ENCODE measurements at places on chromosomes 3 and 15. TPM values are rescaled to one million over a fixed set of nuclear protein-coding genes. Genes with fewer than 3 reads are reported as not detected.

DNA sequence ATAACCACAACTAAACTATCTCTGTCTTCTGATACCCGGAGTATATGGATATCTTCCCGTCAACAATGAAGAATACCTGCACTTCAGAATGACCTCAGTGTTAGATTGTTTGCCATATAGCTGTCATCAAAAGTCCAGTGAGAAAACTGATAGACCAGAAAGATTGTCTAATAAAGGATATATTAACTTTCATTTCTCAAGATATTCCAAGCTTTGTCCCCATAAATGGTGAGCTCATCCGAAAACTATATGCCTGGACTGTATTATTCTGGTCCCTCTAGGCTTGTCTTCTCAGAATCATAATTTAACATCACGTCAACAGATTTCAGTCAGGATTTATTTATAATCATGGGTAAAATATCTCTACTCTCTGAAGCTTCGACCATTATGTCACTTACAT lies 100.5 kb downstream of the ATP8B4 start:
- peaks cover 2% of the 10 kb centered on the region for H3K27me3 ChIP-seq
- H3K4me3 ChIP-seq = no peak overlapping the region
- H3K4me1 ChIP-seq = no peaks in the 10 kb centered on the region
- DNase-seq = no peak
- no peaks in the 10 kb centered on the region for H3K36me3 ChIP-seq

- no peak overlapping the region for H3K27ac ChIP-seq
- no peaks in the 10 kb centered on the region for H3K36me3 ChIP-seq
- H3K27me3 ChIP-seq = no peaks in the 10 kb centered on the region
- H3K4me3 ChIP-seq = no peak overlapping the region
Measured at GRCh38 chr3:29167180-29167579, 113.7 kb upstream of the RBMS3 start.

DNA sequence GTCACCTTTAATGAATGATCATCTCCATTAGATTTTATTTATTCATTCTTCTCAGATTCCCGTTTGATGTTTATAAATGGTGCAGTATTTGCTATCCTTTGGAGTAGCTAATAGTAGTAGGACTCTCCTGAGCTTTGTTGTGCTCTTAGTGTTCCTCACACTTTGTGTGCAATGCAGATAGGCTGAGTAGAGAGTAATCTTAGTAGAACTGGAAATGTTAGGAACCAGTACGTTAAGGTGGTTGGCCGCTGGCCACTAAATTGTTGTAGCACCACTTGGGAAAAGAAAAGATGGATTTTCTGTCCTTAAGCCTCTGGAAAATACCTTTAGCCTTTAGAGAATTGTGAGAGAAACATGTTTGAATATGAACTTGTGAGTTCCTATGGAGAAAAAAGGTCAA lies 19.9 kb upstream of the EBLN2 start:
- H3K4me1 ChIP-seq = peaks cover 84% of the 10 kb centered on the region
- peaks cover 19% of the 10 kb centered on the region for H3K36me3 ChIP-seq
- no peak overlapping the region for H3K4me3 ChIP-seq
- no peaks in the 10 kb centered on the region for H3K27me3 ChIP-seq
- peak overlapping the region; percentile 10 for H3K27ac ChIP-seq

- H3K4me1 ChIP-seq = no peaks in the 10 kb centered on the region
- DNase-seq = no peak
- no peak overlapping the region for H3K27ac ChIP-seq
- peaks cover 29% of the 10 kb centered on the region for H3K27me3 ChIP-seq
- H3K36me3 ChIP-seq = no peaks in the 10 kb centered on the region
- no peak overlapping the region for H3K4me3 ChIP-seq
Measured at GRCh38 chr3:62363275-62363674, 10.1 kb downstream of the FEZF2 start.

GRCh38 chr3:20069178-20069532 lies 28.9 kb downstream of the KAT2B start:
- no peaks in the 10 kb centered on the region for H3K27me3 ChIP-seq
- no peak for DNase-seq
- H3K36me3 ChIP-seq = peaks cover 20% of the 10 kb centered on the region
- H3K4me3 ChIP-seq = no peak overlapping the region

- no peak for DNase-seq
- peaks cover 2% of the 10 kb centered on the region for H3K27me3 ChIP-seq
- H3K36me3 ChIP-seq = no peaks in the 10 kb centered on the region
- H3K27ac ChIP-seq = no peak overlapping the region
- no peak overlapping the region for H3K4me3 ChIP-seq
- H3K4me1 ChIP-seq = no peaks in the 10 kb centered on the region
Measured at GRCh38 chr15:88986949-88987590, 73.9 kb upstream of the MFGE8 start.

DNA sequence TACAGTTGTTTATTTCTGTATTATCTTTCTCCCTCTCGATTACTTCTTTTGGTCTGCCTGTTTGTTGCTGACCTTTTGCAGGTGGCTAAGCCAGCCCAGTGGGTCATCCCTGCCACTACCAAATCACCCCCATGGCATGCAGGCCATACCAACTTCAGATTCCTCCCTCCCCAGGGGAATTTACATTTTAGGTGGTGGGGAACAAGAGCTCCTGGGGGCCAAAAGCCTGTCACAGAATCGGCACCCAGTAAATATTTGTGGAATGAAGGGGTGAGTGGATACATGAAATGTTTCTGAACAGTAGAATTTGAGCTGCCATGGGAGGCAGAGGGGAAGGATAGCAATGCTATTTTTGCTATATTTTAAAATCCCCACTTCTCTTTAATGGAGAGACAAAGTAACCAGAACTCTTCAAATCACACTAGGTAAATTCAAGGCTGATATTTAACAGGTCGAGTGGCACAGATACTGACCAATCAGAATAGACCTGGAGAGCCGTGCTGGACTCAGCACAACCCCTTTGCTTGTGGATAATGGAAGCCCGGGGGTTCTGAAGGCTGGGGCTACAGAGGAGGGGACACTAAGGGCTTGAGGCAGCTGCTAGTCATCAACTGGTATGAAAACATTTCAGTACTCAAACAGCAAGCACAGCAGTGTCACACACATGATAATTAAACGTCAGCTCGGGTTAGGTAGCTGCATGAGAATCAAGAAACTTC lies 54.3 kb upstream of the SMAD3 start:
- H3K27me3 ChIP-seq = no peaks in the 10 kb centered on the region
- H3K27ac ChIP-seq = no peak overlapping the region
- peaks cover 4% of the 10 kb centered on the region for H3K4me1 ChIP-seq
- H3K36me3 ChIP-seq = no peaks in the 10 kb centered on the region
- no peak for DNase-seq

DNA sequence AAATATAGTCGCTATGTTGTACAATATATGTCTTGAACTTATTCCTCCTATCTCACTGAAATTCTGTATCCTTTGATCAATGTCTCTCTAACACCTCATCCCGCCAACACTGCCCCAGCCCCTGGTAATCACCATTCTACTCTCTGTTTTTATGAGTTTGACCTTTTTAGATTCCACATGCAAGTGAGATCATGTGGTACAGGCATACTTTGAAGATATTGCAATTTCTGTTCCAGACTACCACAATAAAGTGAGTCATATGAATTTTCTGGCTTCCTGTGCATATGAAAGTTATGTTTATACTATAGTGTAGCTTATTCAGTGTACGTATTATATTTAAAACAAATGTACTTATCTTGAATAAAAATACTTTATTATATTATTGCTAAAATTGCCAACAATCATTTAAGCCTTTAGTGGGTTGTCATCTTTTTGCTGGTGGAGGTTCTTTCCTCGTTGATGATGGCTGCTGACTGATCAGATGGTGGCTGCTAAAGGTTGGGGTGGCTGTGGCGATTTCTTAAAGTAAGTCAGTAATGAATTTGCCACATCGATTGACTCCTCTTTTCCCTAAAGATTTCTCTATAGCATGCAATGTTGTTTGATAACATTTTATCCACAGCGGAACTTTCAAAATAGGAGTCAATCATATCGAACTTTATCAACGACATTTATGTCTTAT lies 257.2 kb downstream of the NFKBIZ start:
- peak overlapping the region; percentile 7 for H3K27ac ChIP-seq
- peaks cover 7% of the 10 kb centered on the region for H3K4me1 ChIP-seq

DNA sequence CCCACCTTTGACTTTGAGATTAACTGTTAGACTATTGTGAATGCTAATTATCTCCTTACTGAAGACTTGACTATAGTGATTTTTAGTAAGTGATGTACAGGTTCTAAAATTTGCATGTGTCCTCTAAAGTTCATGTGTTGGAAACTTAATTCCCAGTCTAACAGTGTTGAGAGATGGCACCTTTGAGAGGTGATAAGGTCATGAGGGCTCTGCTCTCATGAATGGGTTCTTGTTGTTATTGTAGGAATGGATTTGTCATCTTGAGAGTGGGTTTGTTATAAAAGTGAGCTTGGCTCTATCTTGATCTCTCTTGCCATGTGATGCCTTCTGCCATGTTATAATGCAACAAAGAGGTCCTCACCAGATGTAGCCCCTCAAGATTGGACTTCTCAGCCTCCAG lies 18.9 kb upstream of the LMOD3 start:
- H3K27me3 ChIP-seq = peaks cover 10% of the 10 kb centered on the region
- H3K27ac ChIP-seq = no peak overlapping the region
- H3K4me1 ChIP-seq = no peaks in the 10 kb centered on the region
- H3K4me3 ChIP-seq = no peak overlapping the region

DNA sequence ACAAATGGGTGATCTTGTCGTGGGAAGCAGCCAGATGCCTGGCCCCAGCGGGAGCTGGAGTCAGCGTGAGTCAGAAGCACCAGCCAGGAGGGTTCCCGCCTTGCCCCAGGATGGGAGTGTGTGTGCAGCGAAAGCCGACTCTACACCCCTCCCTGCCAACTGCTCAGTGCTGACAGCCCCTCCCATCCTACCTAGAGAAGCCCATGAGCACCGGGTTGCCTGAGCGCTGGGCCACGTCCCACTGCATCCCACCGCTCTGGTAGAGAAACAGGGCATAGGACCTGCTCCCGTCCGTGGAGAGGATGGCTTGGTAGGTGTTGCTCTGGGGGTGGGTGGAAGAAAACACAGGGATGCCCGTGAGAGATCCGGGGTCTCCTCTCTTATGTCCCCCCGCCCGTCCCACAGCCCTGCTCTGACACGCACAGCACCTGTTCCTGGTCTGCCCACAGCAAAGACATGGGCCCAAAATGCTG lies 42.9 kb downstream of the MUC4 start:
- H3K36me3 ChIP-seq = no peaks in the 10 kb centered on the region
- DNase-seq = no peak
- no peak overlapping the region for H3K4me3 ChIP-seq
- H3K27me3 ChIP-seq = peaks cover 4% of the 10 kb centered on the region
- H3K4me1 ChIP-seq = no peaks in the 10 kb centered on the region

GRCh38 chr15:45943240-45943639 lies 308.4 kb downstream of the SQOR start:
- no peaks in the 10 kb centered on the region for H3K4me1 ChIP-seq
- no peaks in the 10 kb centered on the region for H3K27me3 ChIP-seq
- H3K36me3 ChIP-seq = no peaks in the 10 kb centered on the region

DNA sequence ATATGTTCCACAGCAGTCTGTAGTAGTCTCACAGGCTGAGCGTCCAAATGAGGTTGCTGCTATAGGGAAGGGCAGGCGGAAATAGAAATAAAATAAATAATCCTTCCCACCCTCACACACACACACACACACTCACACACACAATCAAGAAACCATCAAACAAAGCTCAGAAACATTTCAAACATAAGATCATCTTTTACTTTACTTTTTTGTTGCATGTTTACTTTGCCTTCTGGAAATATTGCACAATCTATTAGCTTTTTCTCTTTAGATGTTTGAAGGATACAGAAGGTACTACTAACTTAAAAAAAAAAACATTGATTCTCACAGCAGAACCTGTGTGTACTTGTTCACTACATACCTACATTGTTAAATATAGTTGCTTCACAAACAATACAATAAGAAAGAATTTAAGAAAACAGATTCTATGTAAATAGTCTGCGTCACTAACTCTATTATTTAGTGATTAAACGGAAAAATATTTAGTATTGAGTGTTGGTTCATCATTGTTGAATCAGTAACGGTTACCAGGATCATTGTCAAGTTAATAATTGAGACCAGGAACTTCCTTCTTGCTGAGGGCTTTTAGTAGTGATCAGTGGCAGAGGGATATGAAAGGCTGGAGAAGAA lies 20.5 kb downstream of the ALCAM start:
- no peak for DNase-seq
- no peak overlapping the region for H3K4me3 ChIP-seq
- H3K27ac ChIP-seq = no peak overlapping the region
- no peaks in the 10 kb centered on the region for H3K27me3 ChIP-seq
- H3K36me3 ChIP-seq = peaks cover 17% of the 10 kb centered on the region
- H3K4me1 ChIP-seq = no peaks in the 10 kb centered on the region

DNA sequence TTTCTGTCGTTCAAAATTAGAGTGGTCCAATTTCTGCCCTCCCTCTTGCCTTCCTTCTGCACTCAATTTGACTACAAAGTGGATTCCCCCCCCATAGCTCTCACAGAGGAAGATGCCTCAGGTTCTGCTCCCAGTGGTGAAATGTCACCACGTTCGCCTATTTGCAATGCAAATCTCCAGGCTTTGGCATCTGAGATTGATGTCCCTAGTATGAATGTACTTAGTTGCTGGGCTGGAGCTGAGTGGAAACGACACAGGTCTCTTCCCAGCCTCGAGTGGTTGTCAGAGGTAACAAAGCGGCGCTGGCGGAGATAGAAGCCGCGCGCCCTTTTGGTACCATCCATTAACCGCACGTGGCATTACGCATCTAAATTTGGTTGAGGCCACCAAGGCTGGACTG lies 860.1 kb downstream of the MCTP2 start:
- H3K27ac ChIP-seq = no peak overlapping the region
- DNase-seq = no peak
- H3K4me1 ChIP-seq = no peaks in the 10 kb centered on the region
- H3K27me3 ChIP-seq = no peaks in the 10 kb centered on the region
- H3K36me3 ChIP-seq = no peaks in the 10 kb centered on the region

- H3K27me3 ChIP-seq = no peaks in the 10 kb centered on the region
- DNase-seq = no peak
- no peak overlapping the region for H3K4me3 ChIP-seq
Measured at GRCh38 chr15:78222745-78223395, 11.5 kb downstream of the ACSBG1 start.

CATSPER2 gene
- 5.5 TPM for total RNA-seq

RAB8B gene
- 119 TPM for total RNA-seq

ADAMTS7 gene
- total RNA-seq = 0.10 TPM

SSUH2 gene
- total RNA-seq = not detected

ATP13A5 gene
- total RNA-seq = not detected

RPUSD3 gene
- 79.0 TPM for total RNA-seq

CAPN7 gene
- 23.6 TPM for total RNA-seq

WNT5A gene
- total RNA-seq = not detected

TRIM42 gene
- not detected for total RNA-seq

MFSD1 gene
- total RNA-seq = 12.4 TPM
